ENCODE measurements at places on chromosomes 2 and 18.

GRCh38 chr18:12652861-12653401 is 5.0 kb downstream of the SPIRE1 start:
- DNase-seq: no peak

DNA sequence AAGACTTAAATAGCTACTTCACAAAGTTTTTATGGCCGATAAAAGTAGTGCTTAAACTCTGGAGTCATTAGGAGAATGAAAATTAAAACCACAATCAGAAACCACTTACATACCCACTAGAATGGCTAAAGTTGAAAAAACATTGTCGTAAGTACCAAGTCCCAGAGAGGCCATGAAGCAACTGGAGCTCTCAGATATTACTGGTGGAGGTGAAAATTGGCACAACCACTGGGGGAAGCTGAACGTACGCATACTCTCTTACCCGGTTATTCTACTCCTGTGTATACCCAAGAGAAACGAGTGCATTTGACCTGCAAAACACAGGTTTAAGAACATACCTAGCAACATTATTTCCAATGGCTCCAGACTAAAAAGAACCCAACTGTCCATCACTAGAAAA is 76.5 kb upstream of the TMEM247 start:
- DNase-seq: no peak

DNA sequence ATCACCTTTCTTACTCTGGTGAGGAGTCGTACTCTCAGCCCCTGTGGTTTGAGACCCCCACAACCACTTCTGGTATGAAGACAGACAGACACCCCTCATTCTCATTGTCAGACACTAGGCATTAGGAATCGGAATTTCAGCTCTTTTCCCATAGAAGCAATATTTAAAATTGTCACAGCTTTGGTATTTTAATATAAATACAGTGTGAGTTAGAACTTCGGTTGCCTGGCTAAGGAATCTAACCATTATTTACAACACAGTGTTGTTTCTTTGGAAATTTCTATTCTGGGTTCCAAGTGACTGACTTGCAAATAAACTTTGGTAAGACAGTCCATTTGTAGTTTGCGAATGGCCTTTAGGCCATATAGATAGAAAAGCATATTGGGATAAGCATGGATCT is 318.1 kb downstream of the PARD3B start:
- DNase-seq: no peak

- DNase-seq: no peak
Measured at GRCh38 chr2:47903781-47904490, 2.4 kb downstream of the FBXO11 start.

DNA sequence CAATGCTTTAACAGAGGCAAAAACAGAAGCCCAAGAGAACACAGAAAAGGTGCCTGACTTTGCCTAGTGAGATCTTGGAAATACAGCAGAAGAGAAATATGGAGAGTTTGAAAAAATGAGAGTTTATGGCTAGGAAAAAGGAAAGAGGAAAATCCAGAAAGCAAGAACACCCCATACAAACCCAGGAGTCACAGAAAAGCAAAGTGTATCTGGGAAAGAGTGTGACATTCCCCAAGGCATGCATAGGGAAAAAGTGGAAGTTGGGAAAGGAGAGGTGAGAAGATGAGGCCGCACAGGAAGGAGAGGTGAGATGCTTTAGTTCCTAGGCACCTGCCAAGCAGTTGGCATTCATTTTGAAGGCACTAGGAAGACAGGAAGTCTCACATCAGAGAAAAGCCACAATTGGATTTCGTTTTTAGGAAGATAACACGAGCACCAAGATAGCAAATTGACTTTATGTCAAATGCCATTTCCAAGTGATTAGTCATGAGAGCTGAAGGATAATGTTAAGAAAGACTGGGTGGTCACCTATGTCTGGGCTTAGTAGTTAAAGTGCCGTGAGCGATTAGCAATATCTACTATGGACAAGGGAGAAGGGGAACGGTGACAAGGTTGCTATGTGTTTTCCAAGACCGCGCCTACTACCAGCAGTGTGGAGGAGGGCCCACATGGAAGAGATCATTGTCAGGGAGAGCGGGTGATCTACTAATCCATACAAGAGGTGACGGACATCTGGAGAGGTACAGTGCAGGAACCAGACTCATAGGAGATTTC is 224.1 kb upstream of the PARD3B start:
- DNase-seq: no peak

DNA sequence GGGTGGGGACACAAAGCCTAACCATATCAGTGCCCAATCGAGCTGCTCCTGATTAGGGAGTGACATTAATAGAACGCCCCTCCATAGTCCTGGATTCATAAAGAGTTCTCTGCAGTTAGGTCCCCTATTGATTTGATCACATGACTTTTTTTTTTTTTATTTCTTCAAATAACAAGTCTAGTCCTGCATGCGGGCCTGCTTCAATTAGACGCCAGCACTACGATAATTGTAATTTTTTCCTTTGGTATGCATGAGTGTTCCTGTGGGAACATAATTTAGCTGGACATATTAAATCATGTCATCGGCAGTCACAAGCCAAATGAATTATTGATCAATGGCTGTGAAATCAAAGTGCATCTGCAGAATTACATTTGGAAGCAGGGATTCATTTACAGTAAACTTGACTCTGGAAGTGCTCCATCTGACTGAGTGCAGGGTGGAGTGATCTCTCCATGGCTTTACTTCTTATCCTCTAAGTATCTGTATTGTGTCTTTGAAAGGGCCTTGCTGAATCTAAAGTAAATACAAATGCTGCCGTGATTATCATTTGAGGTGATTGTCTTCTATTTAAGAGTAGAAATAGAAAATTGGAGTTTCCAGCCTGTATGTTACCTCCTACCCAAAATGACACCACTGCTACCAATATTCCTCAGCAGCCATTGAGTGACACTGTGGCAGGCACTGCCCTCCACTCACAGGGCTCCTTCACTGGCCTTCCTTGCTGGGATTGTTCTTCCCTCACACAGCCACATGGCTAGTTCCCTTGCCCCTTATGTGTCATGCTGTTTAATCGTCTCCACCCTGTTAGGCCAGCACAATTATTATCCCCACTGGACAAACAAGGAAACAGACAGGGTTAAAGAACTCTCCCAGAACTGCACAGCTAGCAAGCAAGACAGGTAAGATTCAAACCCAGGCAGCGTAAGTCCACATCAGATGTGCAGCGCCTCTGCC is 337.4 kb upstream of the ID2 start:
- no peak for DNase-seq
